BJ (cell line): ENCODE measurements at places on chromosomes 1 and 21. TPM values are rescaled to one million over a fixed set of nuclear protein-coding genes. Genes with fewer than 3 reads are reported as not detected.

FAM167B gene
- polyA plus RNA-seq = 3.3 and 3.5 TPM in 2 replicates

HSPA6 gene
- 0.04 and 0.05 TPM in 2 replicates for polyA plus RNA-seq

LRRC71 gene
- polyA plus RNA-seq = 0.75 and 1.2 TPM in 2 replicates

TMPRSS15 gene
- polyA plus RNA-seq = not detected in 2 replicates

SELENOF gene
- 115 and 283 TPM in 2 replicates for polyA plus RNA-seq

SH2D2A gene
- polyA plus RNA-seq = 0.17 TPM in 1 of 2 replicates, not detected in the other

S100A9 gene
- polyA plus RNA-seq = not detected in 2 replicates

ELF3 gene
- polyA plus RNA-seq = 0.02 and 0.21 TPM in 2 replicates

VCAM1 gene
- polyA plus RNA-seq = 0.05 and 0.15 TPM in 2 replicates

NLRP3 gene
- polyA plus RNA-seq = 0.02 TPM in 1 of 2 replicates, not detected in the other

PPM1J gene
- polyA plus RNA-seq = 0.67 and 1.4 TPM in 2 replicates

GBP7 gene
- not detected in 2 replicates for polyA plus RNA-seq

IL19 gene
- polyA plus RNA-seq = not detected in 2 replicates

WNT4 gene
- 0.02 and 0.13 TPM in 2 replicates for polyA plus RNA-seq

SLC44A5 gene
- polyA plus RNA-seq = 0.07 TPM in 2 replicates

ABCD3 gene
- 7.3 and 17.7 TPM in 2 replicates for polyA plus RNA-seq
